Stimulated activated CD4-positive, alpha-beta T cell treated with anti-CD3 and anti-CD28 coated beads, Interleukin-4, amount 100 ng/mL, for 24 hours (primary cell): ENCODE measurements at places on chromosomes 5 and 9.
A peak's percentile ranks its signal among the peaks of the same experiment; 100 is the strongest.

GRCh38 chr9:93577078-93577974 lies 942 bp downstream of the PHF2 start:
- no peak for DNase-seq

DNA sequence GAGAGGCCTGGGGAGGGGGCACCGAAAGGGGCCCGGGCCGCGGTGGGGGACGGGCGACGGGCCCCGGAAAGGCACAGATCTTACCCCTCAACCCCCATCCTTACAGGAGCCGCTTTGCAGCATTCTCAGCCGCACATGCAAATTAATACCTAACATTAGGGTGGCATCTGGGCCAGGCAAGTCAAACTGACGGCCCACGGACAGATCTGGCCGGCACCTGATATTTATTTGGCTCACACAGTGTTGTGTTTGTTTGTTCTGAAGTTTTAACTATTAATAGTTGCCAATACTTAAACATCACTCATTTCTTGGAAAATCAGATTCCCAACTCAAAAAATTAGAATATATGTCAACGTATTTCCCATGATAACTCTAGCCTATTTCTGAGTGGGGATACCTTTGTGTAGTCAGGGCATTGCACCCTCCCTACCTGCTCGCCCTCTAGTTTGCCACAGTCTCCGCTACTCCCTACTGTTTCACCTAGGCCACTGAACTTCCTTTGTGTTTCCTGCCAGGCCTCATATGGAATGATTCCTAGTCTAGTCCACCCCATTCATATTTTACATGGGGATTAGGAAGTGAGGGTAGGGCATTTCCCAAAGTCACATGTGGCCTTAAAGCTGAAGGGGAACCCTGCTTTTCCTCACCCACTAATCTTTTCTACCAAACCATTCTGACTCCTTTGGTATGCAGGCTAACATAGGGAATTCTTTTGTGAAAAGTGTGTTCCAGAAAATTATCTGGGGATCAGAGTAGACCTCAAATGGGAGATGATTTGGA lies 71.9 kb upstream of the LARP1 start:
- no peak for DNase-seq

GRCh38 chr5:1092122-1092521 lies 19.7 kb downstream of the SLC12A7 start:
- no peak for DNase-seq

DNA sequence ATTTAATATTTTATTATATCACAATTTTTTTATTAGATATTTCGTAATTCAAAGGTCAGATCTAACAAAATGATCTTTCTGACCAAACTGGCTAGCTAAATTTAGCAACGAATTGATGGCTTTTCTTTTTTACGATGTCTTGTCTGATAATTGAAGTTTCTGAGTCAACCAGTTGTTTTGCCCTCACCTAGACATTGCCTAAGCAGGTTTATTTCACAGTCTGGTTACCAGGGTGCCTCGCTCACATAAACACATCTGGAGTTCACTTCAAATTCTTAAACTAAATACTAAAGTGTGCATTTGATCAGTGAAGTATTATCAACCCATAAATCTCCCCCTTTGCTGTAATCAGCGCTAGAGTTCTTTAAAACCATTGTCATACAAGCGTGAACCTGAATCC lies 448.3 kb downstream of the TLE4 start:
- DNase-seq, result no peak

GRCh38 chr9:129231022-129231739 lies 53.1 kb upstream of the IER5L start:
- DNase-seq, result no peak

- no peak for DNase-seq
These were observed 5.3 kb upstream of the MSX2 start for GRCh38 chr5:174718880-174719610.

- DNase-seq, result no peak
These were observed 259.2 kb upstream of the RGMB start for GRCh38 chr5:98514215-98514614.

- no peak for DNase-seq
These were observed 22.4 kb downstream of the HK3 start for GRCh38 chr5:176876506-176877431.

DNA sequence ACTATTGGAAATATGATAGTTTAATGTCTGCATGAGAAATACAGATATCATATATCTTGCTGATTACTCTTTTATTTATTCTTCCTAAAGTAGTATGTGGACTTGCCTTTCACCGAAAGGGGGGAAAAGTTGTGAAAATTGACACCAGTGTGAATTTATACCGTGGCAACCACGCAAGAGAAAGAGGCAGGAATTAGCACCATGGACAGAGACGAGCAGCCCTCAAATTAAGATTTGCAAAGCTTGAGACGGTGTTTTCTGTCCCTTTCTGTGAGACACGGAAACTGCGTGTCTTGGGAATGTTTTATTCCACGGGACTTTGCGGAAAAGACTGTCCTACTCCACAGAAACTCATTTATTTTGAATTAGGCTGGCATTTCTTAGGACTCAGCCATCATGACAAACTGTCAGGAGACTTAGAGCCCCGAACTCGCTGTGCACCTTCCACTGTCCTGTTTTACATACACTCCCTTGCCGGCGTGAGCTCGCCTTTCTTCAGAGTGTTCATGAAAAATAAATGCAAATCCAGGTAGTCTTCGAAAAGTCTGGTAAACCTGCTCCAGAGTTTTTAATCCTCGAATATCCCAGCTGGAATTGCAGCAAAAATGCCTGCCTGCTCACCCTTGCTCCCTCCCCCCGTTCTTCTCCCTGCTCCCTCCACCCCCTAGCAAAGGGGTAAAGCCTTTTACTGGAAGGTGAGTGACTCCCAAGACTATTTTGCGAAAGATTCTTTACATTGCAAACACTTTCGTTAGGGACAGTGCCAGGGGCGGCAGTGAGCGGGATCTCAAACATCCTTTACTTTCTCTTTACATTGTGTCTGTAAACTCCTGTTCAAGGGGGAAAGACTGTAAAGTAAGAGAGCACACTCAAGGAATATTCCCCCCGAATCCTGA lies 3.8 kb upstream of the ELAVL2 start:
- no peak for DNase-seq

GRCh38 chr5:121630402-121630801 lies 221.3 kb upstream of the FTMT start:
- no peak for DNase-seq

DNA sequence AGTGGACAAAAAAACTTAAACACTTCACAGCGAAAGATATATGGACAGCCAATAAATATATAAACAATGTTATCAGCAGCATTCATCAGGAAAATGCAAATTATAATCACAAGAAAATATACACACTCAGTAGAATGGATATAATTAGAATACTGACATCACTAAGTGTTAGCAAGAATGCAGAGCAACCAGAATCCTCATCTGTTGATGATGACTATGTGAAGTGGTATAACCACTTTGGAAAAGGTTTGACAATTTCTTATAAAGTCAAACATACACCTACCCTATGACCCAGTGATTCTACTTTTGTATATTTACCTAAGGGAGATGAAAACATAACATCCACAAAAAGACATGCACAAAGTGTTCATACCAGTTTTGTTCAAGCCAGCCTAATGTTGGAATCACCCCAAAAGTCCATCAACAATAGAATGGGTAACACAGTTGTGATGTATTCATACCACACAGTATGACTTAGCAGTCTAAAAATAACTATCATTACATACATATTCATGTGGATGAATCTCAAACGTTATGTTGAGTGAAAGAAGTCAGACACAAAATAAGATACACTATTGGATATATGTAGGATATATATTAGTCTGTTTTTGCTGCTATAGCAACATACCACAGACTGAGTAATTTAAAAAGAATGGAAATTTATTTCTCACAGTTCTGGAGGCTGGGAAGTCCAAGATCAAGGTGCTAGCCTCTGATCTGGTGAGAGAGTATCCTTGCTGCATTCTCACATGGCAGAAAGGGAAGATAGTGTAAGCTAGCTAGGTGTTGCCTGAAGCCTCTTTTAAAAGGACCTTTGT lies 148.8 kb upstream of the ADAMTSL1 start:
- DNase-seq, result no peak

- DNase-seq, result no peak
These were observed 453.3 kb upstream of the KLF4 start for GRCh38 chr9:107942856-107943255.

DNA sequence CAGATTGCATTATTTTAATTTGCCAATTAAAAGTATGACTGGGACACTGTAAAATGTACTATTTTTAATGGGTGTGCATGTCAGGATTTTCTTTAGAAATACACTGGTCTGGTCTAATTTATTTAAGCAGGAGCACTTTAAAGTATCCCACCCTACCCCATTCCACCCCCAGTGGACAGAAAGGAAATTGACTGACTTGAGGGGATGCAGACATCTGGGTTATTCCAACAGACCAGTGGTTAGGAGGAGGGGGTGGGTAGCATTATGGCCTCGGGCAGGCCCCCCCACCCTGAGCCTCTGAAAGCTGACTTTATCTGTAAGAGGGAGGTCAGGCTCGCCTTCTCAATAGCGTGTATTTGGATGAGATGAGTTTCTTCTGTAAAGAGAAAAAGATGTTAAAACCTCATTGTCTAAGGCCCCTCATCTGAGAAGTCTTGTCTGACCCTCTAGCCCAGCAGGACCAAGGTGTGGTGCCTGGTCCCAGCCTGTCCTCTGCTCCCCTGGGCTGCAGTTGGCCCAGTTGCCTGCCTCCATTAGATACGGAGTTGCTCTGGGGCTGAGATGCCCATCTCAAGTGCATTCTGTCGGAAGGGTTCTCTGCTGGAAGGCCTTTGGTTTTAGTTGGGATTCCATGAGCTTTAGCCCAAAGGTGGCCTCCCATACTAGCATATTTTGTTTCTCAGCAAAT lies 4.4 kb downstream of the HNRNPAB start:
- no peak for DNase-seq

- no peak for DNase-seq
These were observed 7.0 kb upstream of the SIL1 start for GRCh38 chr5:139205124-139205523.

GRCh38 chr5:95644351-95645042 lies 2.1 kb upstream of the RFESD start:
- DNase-seq, result peak; percentile 56

DNA sequence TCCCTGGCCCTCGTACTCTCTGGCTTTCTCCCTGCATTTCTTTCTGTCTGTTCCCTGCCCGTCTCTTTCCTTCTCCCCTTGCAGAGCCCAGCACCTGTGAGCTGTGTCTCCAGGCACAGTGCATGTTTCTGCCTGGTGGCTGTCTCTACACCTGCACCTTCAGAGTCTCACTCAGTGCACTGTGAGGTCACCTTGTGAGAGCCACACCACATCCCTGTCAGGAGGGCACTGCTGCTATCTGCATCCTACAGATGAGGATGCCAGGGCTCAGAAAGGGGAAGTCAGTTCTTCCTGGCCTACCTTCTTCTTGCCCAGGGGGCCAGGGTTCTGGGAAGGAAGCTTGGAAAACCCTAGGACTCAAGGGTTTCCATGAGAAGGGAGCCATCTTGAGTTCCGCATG lies 69.7 kb upstream of the NEURL1B start:
- no peak for DNase-seq
